ENCODE measurements at places on chromosomes 1 and 21.

GRCh38 chr1:115546846-115547245, 94.9 kb upstream of the VANGL1 start:
- no peak for DNase-seq

DNA sequence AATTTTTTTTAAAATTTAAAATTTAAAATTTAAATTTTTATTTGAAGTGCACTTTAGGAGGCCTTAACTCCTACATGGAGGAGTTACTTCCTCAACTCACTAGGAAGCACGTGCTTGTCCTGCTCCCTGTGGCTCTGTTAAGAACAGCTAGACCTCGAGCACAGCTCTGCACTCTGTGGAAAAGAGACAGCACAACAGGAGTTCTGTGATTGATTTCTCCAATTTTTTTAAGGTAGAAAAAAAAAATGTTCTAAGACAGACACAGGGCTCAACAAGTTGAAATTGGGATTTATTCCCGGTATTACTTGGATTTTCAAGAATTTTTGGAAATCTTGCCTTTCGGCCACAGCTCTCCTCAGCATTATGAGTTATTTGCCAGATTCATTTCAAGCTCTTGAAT, 356.6 kb upstream of the LYPLAL1 start:
- DNase-seq, result no peak

DNA sequence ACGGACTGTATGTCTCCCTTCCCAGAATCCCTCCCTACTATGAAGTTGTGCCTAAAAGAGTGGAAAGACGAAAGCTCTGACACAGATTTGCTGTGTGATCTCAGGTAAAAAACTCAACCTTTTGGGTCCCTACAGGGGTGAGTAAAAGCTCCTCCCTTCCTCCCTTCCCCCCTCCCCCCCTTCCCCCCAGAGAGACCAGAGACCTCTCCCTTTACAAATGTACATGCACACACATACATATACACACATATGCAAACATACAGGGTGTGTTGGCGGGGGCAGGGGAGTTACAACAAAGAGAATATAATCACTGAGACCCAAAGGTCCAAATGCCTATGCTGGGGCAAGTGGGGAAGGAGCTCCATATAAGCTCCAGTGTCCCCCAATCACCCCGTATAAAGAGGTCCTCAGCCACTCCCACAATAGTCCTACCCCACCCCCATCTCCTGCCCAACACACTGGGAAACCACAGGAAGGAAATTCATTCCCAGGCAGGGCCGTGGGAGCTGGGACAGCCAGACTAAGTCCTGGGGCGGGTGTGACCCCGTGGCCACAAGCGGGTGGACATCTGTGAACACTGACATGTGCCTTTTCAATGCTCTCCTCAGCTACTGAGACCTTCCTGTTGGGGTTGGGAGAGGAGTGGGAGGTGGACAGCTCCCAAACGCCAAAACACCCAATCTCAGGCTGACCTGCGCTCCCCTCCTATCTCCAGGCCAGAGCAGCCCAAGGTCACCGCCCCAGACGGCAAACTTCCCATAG, 2.0 kb downstream of the MEF2D start:
- no peak for DNase-seq

- DNase-seq, result no peak
These were observed 37.5 kb downstream of the DISP1 start for GRCh38 chr1:222852326-222852725.

DNA sequence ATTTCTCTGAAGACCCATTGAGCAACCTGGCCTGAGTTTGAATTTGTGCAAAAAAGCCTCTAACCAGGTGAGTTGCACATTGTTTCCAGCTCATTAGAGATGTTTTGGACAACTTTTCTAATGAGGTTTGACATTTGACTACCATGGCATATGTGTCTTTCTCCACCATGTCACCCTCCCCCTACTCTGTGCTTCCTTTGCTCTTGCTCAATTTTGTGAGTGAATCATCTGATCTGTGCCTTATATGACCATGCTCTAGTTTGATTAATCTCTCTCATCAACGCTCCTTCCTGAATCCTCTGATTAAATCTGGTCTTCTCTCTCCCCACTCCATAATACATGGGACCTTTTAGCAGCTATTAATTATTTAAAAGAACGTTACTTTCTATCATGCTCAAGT, 144.8 kb upstream of the SAMSN1 start:
- DNase-seq, result no peak

- DNase-seq, result no peak
These were observed 53.4 kb downstream of the AGPAT3 start for GRCh38 chr21:43918385-43918947.
